ENCODE measurements at places on chromosomes 6 and 20.

GRCh38 chr20:36210436-36211021 lies 25.7 kb upstream of the AAR2 start:
- no peak for DNase-seq

- no peak for DNase-seq
Measured at GRCh38 chr6:20014508-20014907, 177.3 kb downstream of the ID4 start.

DNA sequence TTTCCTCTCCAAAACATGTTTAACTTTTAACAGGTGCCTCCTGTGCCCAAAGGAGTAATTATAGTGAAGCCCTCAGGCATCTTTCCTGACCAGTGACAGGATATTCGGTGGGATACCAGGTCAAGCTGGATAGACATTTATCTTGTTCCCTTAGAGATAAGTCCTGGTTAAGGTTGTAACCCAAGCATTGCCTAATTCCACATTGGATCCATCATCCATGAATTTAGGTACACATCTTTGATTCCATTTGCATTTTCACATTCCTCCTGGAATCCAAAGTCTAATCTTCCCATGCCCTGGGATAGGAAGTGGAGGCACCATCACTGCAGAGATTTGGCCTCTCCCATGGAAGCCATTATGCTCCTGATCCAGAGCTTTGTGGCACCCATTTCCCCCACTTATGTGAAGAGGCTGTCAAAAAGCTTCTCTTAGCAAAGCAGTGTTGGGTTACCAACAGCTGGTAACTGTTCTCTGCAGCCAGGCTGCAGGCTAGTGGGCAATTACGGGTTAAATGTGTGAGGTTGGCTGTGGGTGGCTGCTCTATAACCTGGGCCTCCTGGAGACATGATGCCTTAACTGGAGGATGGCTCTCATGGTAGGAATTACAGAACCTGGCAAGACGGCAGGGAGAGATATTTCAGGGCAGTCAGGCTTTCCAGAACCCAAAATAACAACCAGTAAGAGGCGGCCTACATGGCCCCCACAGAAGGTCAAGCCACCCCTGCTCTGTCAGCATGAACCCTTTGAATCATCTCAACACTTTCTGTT lies 96.9 kb upstream of the VGLL2 start:
- no peak for DNase-seq

GRCh38 chr6:148471624-148472159 lies 129.1 kb downstream of the SASH1 start:
- DNase-seq: no peak

- no peak for DNase-seq
Measured at GRCh38 chr6:169738976-169739529, 12.3 kb downstream of the DYNLT2 start.

All from mammary epithelial cell (primary cell).